ENCODE measurements at places on chromosomes 3 and 15. TPM values are rescaled to one million over a fixed set of nuclear protein-coding genes. Genes with fewer than 3 reads are reported as not detected.

The MKRN2OS gene
- 0.41 TPM for total RNA-seq

The GABRA5 gene
- 15.0 TPM for total RNA-seq

The TM6SF1 gene
- total RNA-seq = 0.90 TPM

The SUCNR1 gene
- not detected for total RNA-seq

The PLCB2 gene
- total RNA-seq = 9.4 TPM

The ALDH1L1 gene
- 1.6 TPM for total RNA-seq

The ITIH1 gene
- not detected for total RNA-seq

GRCh38 chr15:77702211-77702957 is 69.7 kb upstream of the LINGO1 start:
- peak; percentile 88 for DNase-seq

DNA sequence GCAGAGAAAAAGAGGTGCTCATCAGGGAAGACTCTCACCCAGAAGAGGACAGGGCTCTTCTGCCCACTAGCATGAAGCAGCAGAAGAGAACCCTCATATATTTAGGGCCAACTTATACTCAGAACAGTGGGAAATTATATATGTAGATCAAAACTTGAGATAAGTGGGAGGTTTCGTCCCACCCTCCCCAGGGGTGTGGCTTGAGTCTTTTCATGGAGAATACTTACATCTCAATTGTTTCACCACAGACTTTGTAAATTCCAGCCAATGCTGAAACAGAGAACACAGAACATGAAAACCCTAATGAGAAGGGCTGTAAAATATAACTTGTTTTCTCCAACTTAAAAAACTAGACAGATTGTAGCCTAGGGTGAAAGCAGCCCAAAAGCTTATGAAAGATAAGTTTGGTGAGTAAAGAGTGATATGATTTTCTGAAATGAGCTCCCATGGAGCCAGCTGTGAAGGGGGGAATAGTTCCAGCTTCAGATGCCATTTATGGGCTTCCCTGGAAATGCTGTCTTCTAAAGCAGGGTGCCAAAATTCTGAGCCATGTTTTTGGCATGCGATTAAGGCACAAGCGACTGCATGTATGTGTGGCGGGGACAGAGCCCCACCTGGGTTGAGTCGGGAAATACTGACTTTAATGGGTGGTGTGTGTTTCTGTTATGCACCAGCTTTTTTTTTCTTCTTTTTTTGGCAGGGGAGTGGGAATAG is 92.9 kb downstream of the WDR76 start:
- no peak for DNase-seq

DNA sequence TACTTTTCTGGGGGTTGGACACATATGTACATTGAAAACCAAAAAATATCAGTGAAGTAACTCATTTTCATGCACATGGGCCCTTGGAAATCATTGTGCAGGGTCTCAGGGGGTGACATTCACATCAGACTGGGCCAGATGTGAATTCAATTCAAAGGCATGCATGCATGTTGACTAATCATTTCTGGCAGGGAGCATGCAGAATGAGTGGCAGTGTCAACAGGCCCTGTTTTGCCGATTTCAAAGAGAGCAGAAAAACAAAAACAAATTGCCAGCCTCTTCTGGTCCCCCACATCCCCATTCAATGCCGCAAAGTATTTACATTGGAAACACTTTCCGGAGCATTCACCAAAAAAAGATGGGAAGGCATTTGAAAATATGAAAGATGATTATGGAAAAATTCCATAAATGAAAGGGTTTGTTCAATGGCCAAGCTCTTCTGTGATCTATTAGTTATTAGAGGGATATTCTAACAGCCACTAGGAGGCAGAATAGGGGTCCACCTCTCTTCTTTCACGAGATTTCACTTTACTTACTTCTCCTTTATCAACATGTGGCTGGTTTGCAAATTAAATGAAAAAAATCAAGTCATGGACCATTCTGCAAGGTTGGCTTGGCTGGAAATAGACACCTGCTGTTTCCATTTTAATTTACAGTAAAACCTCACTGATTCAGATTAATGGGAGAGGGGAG is 119.9 kb upstream of the FEZF2 start:
- DNase-seq = no peak

DNA sequence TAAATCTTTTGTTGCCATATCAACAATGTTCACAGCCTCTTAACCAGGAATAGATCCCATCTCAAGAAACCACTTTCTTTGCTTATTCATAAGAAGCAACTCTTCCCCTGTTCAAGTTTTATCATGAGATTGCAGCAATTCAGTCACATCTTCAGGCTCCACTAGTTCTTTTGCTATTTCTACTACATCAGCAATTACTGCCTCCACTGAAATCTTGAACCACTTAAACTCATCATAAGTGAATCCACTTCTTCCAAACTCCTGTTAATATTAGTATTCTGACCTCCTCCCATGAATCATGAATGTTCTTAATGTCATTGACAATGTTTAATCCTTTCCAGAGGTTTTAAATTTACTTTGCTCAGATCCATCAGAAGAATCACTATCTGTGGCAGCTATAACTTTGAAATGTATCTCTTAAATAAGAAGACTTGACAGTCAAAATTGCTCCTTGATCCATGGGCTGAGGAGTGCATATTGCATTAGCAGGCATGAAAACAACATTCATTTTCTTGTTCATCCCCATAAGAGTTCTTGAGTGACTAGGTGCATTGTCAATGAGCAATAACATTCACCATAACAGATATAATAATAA is 205.9 kb downstream of the DTWD1 start:
- no peak for DNase-seq

DNA sequence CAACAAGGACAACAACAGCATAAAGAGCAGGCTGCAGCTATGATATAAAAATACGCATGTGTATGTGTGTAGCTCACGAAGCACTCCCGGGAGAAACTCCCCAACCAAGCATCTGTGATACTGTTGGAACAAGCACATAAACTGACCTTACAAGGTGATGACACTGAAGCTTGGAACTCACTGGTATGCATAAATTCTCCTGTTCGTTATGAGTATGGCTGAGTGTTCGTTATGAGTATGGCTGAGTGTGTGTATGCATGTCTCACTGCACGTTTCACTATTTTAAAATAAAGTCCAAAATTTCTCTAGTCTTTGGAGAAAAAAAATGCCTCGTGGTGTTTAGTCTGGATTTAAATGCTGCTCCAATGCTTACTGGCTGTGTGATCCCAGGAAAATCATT is 256.8 kb downstream of the RORA start:
- DNase-seq = no peak

DNA sequence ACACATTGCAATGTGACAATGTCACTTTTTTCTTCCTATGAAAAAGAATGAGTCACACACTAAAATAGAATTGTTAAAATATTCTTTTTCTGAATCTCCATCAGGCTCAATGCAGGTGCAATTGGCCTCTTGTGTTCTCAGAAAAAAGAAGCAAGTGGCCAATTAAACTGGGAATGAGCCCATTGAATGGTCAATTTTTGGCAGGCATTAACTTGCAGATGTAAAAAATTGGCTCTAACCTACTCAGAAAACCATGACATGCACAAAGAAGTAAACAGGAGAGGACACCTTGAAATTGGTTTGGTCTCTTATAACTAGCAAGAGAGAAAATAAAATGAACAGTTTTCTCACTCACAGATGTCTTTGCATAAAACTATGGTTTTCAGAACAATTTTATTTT is 820.8 kb downstream of the TBL1XR1 start:
- no peak for DNase-seq

GRCh38 chr3:150352931-150353330 is 55.2 kb upstream of the TSC22D2 start:
- no peak for DNase-seq

GRCh38 chr3:141384157-141384556 is 15.9 kb downstream of the ZBTB38 start:
- DNase-seq = no peak

- DNase-seq = peak; percentile 40
These were observed 150.2 kb downstream of the DNAJB8 start for GRCh38 chr3:128316481-128316891.
